ENCODE measurements at places on chromosomes 12 and 14.

GRCh38 chr12:110908377-110909152 is 11.8 kb downstream of the MYL2 start:
- no peak for DNase-seq

- no peak for DNase-seq
Observed at GRCh38 chr12:25119020-25119419, 75.9 kb downstream of the DNAI7 start.

- no peak for DNase-seq
Observed at GRCh38 chr12:87848248-87848868, 180.8 kb downstream of the C12orf50 start.

DNA sequence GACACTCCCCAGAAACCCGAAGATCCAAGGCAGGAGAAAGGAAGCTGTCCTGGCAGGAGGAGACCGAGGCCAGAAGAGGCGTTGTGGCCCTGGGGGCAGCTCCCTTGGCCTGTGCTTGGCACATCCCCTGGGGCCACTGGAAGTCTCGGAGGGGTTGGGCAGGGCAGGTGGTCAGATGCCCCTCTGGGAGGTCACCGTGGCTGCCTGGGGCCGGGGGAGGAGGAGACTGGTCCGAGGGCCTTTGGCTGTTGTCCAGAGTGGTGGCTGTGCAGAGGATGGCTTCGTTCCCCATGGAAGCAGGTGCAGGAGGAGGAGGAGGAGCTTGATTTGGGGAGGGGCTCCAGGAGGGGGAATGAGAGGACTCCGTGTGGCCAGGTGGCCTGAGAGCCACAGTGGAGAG is 3.3 kb upstream of the NUDT14 start:
- DNase-seq: no peak

DNA sequence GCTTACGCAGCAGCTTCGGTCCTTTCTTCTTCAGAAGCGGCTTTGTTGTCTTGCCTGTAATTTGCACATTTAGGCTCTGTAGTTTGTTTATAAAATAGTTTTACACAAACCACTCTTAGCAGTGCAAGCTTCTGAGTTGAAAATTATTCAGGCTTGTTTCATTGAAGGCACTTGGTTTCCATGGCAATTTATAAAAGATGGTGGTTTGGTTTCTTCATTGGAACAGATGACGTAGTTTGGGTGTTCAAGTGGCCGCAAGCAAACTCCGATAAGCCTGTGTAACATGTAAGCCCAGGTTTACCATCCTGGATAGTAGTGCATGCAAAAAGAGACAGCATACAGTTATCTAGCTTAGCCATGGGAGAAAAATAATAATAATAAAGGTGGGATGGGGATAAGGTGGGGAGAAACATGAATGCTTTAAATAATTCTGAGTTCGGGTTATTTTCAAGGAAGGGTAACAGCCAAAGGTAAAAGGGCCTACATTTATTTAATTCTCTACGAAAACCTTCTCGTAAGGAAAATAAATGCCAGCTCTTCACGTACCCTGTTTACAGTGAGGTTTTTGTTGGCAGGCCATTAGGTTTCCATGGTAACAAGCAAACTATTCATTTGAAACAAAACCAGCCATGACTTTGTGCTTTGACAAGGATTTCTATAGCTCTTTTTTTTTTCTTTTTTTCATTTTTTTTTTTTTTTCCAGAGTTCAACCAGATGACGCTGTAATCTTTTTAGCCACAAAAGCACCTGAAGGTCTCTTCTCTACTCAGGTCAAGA is 189.6 kb upstream of the RPL10L start:
- DNase-seq: no peak

GRCh38 chr12:127964717-127965116 is 302.3 kb upstream of the TMEM132C start:
- no peak for DNase-seq

Data from 8988T (cell line).